HL-60 (cell line): ENCODE measurements at places on chromosomes 7 and 10.

DNA sequence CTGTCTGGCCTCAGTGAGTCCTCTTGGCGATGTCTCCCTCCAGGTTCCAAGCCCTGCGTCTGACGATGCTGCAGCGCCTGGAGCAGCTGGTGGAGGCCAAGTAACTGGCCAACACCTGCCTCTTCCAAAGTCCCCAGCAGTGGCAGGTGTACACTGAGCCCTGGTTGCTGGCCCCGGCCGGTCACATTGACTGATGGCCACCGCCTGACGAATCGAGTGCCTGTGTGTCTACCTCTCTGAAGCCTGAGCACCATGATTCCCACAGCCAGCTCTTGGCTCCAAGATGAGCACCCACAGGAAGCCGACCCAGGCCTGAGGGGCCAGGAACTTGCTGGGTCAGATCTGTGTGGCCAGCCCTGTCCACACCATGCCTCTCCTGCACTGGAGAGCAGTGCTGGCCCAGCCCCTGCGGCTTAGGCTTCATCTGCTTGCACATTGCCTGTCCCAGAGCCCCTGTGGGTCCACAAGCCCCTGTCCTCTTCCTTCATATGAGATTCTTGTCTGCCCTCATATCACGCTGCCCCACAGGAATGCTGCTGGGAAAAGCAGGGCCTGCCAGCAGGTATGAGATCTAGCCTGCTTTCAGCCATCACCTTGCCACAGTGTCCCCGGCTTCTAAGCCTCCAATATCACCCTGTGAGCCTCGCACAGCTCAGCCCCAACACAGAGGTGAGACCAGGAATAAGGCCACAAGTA is 7.3 kb upstream of the ZNF22 start:
- no peak for DNase-seq

DNA sequence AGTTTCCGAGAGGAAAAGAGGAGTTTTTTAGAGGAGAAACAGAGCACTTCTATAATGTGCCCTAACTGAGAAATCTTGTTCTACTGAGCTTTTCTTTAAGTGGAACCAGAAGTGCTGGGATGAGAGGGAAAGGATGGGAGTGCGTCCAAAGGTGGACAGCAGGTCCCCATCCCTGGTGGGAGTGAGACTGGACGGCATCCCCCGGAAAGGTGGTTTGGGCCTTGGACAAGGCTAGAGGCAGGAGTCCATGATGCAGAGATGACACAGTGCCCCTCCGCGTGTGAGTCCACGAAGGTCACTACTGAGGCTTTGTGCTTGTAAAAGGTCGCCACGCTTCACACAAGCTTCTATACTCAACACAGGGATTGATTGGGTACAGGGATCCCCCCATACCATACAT is 6.1 kb upstream of the EN2 start:
- no peak for DNase-seq

DNA sequence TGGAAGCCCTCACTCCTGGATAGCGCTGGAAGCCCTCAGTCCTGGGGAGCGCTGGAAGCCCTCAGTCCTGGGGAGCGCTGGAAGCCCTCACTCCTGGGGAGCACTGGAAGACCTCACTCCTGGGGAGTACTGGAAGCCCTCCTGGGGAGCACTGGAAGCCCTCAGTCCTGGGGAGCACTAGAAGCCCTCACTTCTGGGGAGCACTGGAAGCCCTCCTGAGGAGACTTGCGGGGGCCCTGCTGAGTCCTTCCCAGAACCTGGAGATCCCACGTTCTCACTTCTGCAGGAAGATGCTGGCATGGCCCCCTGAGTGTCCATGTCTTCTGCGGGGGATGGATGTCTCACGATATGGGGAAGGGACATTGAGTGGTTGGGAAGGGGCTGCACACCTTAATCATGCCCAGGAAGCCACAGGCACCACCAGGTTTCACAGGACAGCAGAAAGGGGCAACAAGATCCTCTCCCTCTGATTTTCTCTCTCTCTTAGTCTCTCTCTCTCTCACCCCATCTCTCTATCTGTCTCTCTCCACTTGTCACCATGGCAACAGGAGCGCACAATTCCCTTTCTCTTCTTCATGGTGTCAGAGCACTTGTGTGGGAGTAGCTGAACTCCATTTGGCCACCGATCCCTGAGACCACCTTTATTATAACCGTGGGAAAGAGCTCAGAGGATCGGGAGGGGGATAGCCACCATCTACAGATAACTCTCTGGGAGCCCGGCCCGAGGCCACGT is 267.0 kb downstream of the TCERG1L start:
- DNase-seq, result no peak

GRCh38 chr10:44264244-44264643 is 120.7 kb downstream of the CXCL12 start:
- no peak for DNase-seq

- peak; percentile 74 for DNase-seq
Observed at GRCh38 chr10:119165171-119166117, at the start of gene SFXN4. Gene SFXN4, minus strand, starts transcription at chr10:119165714. Its CDS starts 67 bp downstream, at chr10:119165647.

DNA sequence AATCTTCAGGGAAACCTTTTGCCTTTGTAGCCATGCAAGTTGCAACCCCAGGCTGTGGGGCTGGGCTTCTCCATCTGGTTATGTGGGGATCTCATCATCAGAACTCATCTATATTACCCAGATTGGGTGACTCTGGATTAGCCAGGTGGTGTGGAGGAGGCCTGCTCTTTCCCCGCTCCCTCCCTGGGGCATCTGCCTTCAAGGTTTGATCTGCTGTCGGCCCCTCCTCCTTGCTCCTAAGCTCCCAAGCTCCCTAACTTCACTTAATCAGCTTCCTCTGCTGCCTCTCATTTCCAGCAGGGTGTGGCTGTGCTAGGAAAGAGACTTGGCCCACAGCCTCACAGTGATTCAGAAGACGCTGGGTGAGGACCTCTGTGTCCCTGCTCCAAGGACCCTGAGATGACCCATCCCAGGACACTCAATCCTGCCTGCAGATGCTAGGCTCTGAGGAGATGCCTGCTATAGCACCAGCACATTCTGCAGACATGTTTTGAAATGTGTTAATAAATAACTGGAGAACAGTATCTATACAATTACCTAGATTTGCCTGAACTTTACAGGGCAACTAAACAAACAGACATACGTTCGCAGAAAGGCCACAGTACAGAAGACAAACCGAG is 392.1 kb upstream of the PODXL start:
- DNase-seq, result no peak

DNA sequence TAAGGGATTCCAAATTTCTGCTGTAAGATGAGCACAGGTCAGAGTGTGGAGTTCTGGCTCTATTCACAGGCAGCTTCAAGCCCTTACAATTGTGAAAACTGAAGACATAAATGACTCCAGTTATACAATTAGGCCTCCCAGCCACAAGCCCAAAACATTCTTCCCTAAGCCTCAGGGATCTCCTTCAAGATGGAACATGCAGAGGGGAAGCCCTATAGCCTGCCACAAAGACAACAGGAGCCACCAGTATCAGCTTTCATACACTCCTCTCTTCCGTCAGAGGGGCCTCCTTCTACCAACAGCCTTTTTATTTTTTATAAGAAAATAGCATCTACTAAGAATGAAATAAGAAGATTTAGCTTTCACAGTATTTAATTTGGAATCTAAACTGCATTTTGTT is 46.5 kb downstream of the DLD start:
- DNase-seq, result no peak

DNA sequence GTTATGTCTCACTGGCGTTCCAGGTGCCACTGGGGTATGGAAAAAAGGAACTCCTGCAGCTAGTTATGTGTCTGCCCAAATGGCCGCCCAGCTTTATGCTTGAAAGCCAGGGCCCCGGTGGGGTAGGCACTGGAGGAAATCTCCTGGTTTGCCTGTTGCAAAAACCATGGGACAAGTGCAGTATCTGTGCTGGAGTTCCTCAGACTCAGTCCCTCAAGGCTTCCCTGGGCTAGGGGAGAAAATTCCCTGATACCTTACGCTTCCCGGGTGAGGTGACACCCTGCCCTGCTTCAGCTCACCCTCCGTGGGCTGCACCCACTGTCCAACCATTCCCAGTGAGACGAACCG is 90.3 kb upstream of the CDK6 start:
- DNase-seq, result no peak

GRCh38 chr7:41085244-41085643 is 617.6 kb downstream of the INHBA start:
- no peak for DNase-seq

DNA sequence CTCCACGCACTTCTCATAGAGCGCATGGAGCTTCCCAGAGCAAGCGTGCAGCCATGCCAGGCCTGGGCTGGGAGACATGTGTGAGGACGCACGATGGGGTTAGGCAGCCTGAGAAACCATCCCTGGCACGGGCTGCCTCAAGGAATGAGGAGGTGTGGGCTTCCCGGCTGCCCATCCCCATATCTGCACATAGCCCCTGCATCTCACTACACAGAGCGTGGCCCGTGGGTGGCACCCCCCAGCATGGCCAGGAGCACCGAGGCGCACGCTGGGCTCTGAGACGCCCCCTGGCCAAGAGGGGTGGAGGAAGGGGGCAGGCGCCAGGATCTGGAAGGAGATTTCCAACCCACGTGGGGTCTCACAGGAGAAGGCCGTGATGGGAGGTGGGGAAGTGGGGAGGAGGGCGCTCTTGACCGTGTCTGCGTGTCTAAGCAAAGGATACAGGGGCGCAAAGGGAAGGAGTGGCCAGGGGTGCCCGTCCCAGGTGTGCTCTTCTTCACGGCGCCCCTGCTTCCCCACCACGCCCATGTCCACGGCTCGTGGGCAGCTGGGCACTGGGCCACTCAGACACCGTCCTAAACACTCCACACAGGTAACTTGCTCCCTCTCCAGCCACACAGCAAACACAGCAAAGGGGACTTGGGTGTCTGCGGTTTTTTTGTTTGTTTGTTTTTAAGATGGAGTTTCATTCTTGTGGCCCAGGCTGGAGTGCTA is 340.5 kb downstream of the PTPRN2 start:
- DNase-seq, result no peak

DNA sequence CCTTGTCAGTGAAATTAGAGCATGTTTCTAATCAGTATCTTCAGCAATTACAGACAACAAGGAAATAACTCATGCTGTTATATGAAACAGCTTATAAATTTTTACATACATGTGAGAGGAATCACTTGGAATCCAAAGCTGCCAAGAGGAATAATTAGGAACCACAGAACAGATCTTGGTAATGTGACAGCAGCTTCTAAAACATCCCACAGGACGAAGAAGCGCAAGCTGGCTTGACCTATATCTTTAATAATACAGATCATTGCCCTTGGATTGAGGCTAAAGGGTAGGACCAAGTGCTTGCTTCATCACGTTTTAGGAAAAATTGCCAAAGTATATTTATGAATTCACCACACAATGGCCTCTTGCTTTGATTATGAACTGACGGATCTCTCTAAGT is 869.8 kb downstream of the LRMDA start:
- no peak for DNase-seq

DNA sequence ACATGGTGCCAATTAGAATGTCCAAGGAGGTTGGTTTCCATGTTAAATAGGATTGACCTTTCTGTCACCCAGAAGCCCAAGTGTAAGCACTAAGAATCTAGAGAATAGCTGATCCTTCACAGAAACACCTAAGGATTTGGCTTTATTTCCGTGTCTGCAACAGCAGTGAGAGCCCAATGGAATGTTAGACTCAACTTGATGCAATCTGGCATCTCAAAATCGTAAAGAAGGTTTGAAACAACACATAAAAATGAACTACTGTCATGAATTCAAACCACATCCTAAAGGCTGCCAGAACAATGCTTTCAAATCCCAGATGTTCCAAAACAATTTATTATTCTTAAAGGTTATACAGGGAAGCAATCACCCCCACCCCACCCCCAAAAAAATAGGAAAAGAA is 18.6 kb downstream of the PPP1R3C start:
- no peak for DNase-seq

DNA sequence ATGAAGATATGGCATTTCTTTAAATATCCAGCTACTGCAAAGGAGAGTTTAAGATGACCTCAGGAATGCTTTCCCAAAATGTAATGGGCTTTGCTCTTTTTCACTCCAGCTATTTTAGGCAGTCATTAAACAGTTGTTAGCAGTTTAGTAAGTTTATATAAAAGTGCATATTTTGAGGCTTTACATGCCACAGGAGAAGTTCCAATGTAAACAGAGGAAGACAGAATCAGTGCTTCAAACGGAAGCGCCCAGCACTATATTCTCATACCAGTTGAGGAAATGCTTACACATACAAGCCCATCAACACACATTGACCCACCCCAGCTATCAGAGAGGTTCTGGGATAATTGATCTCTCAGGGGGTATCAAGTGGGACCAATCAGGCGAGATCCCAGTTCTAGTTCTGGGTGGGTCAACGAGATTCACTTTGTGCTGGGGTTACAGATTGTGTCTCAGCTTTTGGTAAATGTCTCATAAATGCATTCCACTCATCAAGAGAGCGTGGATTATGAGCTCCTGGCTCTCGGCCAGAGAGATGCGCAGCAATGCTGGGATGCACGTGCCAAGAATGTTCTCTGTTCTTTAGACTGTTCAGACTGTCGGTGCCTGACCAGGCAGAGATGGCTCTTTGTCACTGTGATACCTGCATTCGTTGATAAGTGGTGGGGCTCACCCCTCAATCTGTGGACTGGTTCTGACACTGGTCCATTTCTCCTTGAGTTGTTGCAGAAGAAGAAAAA is 55.0 kb downstream of the CACNB2 start:
- DNase-seq, result no peak

DNA sequence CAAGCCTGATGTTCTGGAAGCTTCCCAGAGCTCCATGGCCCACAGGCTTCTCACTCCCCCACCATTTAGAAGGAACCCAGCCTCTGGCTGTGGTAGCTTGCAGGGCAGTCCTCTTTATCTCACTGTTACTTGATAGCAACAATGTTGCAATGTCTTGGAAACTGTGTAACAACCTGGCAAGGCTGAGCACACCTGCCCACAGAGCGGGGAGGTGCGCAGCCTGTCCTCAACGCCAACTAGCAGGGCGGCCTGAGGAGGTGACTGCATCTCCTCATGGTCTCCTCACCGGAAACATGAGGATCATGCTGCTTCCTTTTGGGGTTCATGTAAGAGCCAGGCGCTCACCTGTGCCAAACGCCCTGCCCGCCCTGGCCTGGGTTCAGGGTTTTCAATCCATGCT is 43.7 kb upstream of the INSIG1 start:
- DNase-seq, result no peak

DNA sequence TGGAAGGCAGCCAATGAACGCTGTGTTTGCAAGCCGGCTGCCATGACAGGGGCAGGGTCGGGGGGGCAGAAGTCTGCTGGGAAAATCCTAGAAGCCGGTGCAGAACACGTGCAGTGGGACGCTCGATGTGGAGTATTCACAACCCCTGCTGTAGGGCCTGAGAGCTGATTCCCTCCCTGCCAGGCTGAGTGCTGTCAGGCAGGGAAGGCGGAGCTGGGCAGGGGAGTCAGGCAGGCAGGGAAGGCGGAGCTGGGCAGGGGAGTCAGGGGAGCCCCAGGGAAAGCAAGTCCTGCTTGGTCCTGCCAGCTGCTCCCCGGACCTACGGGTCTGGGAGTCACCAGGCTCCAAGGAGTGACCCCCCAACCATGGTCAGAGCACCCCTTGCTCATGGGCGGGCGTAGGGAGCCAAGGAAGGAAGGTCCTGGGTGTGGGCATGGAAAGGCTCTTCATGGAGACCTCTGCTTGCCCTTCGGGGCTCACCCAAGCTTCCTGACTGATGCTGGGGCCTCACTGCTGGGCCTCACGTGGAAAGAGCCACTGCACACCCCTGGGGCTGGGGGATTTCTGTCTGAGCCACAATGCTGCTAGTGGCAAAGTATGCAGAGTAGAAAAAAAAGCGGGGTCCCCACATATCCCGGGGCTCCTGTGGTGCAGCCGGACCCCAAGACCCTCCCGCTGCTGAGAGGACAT is 4.2 kb downstream of the CNPY1 start:
- no peak for DNase-seq
